ENCODE measurements at places on chromosomes 6 and 20.

DNA sequence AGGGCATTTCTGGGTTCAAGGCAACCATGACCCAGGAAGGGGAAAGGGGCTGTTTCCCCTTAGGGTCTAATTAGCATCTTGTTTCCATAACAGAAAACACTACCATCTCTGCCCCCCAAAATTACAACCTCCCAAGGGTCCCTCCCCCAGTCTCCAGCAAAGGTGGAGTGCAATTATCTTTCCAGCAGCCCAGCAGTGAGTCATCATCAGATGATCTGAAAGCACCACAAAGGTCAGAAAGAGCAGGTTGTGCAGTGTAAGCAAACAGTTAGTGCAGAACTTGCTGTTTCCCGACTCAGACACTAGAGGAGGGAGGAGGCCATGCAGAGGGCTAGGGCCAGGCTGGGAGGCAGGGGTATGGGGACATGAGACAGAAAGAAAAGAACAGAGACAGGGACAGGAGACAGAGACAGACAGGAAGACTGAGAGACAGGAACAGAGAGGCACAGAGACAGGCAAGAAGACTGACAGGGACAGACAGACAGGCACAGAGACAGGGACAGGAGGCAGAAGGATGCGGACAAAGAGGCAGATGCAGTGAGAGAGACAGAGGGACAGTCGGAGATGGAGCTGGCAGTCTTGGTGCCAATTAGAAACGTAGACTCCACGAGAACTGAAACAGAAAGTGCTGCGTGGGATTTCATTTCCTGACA is 62.5 kb downstream of the PYGB start:
- DNase-seq, result no peak

GRCh38 chr6:110689275-110689935 is 125.9 kb downstream of the CDK19 start:
- DNase-seq, result no peak

- no peak for DNase-seq
Measured at GRCh38 chr6:55957961-55958422, 82.6 kb upstream of the BMP5 start.

DNA sequence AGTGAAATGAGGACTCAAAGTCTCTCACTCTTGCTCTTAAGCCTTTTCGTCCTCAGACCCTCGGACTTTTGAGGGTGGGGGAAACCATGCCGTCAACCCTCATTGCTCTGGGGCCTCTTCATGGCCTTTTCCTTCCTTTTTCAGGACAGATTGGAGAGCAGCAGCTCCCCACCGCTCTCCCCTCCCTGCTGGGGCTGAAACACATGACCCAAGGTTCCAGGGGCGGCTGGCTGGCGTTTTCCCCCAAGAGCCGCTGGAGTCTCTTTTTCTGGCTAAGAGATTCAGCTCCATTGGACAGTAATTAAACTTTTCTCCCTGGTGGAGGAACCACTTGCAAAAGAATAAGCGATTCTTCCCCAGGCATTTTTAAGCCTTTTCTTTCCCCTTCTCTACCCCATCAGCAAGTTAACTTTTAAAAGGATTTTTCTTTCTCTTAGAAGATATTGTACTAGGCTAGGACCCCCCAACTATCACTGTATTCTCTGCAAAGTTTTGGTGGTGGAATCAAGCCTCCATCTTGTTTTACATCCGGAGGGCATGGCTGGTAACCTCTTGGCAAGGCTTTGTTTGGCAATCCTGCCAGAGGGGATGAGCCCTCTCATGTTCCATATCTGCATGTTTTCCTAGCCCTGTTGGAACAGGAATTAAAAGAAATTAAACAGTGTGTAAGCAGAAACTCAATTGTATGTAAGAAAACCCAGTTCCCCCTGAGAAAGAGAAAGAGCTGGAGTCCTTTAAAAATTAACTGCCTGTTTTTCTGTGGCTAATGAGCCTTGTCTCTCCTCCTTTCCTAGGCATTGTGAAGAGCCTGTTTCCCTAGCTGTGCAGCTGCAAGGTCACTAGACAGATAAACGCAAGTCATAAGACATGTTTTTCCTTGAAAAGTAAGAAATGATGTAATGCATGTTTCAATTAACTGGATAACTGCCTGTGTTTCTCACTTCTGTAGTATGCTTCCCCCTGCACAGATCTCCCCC is 100.8 kb upstream of the GPR6 start:
- DNase-seq, result no peak

GRCh38 chr20:920311-920710 is 4.2 kb upstream of the ANGPT4 start:
- no peak for DNase-seq

GRCh38 chr6:156776840-156777576 is at the start of gene ARID1B:
Gene ARID1B (plus strand): TSS chr6:156777378. CDS start chr6:156777681, 303 bp downstream.
- peak; percentile 77 for DNase-seq

DNA sequence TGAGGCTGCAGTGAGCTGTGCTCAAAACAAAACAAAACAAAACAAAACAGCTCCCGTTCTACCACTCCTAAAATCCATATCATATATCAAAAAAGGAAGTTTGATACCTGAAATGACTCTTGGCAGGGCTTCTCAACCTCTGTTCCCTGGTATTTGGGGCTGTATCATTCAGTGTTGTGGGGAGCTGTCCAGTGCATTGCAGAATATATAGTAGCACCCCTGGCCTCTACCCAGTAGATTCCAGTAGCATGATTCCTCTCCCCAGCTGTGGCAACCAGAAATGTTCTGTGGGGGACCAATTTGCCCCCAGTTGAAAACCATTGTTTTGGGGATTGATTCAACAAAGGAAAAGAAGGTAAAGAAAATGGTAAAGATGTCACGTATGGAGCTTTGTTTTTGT is 238.9 kb downstream of the PRL start:
- DNase-seq, result no peak

DNA sequence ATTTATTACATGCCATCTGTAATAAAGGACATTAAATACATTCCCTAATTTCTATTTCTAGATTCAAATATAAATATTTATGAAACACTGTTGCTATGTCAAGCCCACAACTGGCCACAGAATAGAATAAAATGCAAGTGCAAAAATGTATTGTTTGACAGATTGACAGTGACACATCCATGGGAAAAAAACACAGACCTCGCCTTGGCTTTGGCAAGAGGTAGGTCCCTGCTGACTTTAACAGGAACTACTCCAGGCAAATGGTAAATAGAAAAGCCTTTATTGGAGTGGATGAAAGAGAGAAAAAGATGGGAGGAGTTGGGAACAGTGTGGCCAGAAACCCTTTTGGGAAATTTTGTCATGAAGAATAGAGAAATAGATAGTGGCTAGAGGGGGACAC is 622.9 kb downstream of the UTRN start:
- DNase-seq, result no peak

- no peak for DNase-seq
Measured at GRCh38 chr6:30265181-30265580, 52.0 kb upstream of the TRIM26 start.

DNA sequence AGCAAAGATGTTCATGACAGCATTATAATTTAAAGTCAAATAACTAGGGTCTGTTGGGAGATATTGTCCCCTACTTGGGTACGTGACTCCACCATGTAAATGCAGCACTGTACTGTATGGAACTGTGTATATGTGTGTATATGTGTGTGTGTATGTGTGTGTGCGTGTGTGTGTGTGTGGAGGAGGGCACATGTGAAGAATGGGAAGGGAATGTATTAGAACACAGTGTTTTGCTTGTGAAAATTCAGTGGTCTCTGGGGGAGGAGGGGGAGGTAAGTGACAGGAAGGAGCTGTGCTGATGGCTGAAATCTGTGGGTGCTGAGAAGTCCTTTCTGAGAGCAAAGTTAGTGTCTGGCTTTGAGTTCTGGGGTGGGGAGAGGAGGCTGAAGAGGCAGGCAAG is 23.9 kb upstream of the VEGFA start:
- DNase-seq, result no peak

GRCh38 chr20:48283470-48284110 is 498.3 kb upstream of the SULF2 start:
- peak; percentile 89 for DNase-seq

- DNase-seq, result peak; percentile 66
Measured at GRCh38 chr6:1554476-1555310, 55.0 kb upstream of the FOXC1 start.

- DNase-seq, result no peak
Measured at GRCh38 chr6:82362144-82362543, 1.5 kb upstream of the TPBG start.

DNA sequence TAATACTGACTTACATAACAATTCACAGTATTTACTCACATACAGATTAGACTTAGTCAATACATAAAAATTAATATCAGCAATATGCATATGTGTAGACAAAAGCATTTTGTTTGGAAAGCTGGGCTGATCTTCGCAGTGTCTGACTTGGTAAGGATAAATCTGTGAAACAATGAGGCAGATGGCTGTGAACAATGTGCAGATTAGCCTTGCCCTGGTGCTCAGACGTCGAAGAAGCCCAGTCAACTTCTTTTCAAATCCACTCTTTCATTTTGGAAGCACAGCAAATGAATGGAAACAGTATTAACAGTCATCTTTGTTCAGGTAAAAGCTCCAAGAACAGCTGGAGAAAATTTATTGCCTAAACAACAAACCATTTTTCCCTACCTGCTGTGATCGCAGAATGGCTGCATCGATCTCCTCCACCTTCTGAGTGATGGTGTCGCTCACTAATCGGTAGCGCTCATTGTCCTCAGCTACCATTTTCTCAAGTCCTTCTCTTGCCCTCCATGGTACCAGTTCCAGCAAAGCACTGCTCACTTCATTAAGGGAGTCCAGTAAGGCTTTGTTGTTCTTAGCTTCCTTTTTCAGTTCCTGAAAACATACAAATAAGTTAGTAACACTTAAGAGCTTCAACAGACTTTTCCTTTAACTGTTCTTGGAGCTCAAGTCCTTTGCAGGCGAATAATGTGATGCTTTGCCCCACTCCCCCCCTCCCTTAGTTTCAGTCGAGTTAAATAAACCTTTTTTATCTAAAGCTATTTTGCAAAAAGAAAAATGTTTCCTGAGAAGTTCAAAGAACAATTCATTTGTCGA is 116.5 kb downstream of the DST start:
- no peak for DNase-seq

DNA sequence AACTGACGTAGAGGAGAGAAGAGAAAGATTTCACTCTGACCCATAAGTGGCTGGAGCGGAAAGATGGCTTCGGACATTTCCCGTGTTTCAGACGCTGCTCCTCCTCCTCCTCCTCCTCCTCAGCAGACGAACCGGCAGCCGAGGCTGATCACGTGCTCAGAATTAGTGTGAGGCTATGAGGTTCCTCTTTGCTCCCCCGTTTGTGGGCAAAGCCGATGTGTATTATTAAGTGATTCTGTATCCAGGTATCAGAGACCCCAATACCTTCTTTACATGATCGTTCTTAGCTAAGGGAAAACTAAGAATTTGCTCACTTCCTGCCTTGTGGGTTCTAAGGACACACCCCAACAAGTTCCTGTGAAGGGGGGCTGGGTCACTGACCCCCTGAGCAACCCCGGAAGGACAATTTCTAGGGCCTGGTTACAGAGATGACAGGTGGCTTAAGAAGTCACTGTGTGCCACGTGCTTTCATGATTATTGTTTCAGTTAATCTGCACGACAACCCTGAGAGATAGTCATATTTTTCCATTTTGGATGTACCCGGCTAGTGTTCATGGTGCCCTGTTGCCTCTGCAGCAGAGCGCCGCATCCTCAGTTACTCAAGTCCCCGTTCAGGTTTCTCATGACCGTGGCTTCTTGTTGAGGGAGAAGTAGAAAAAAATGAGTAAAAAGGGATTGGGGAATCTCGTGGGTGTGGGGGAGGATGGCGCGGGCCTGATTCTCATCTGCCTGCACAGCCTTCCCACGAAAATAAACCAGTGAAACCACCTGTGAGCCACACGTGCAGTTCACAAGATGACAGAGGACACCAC is 671.8 kb downstream of the QKI start:
- DNase-seq, result no peak

GRCh38 chr6:111503194-111503593 is 20.2 kb upstream of the REV3L start:
- no peak for DNase-seq

GRCh38 chr6:161265554-161265953 is 8.3 kb downstream of the AGPAT4 start:
- no peak for DNase-seq

GRCh38 chr6:11491596-11492463 is 45.7 kb upstream of the TMEM170B start:
- no peak for DNase-seq

GRCh38 chr6:72547020-72547419 is 74.8 kb upstream of the KCNQ5 start:
- no peak for DNase-seq

DNA sequence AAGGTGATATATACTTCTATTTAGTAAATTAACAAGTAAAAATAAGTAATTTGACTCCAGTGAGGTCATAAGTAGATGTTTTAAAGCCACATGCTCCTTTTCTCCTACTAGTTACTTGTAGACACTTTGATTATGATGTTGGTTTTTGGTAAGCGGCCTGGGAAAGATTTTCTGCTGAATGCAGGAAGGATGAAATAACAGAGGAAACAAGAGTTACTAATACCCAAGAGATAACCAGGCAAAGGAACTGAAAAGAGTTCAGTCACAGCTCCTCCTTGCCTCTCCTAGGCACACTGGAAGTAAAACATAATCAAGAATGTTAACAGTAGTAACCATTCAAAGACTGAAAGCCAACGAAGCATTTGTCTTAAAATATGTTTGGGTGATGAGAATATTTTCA is 203.3 kb downstream of the RNGTT start:
- DNase-seq, result no peak

- DNase-seq, result no peak
Measured at GRCh38 chr6:11665604-11666326, 112.8 kb downstream of the ADTRP start.

GRCh38 chr20:24798930-24799705 is 150.0 kb upstream of the CST7 start:
- no peak for DNase-seq

- no peak for DNase-seq
Measured at GRCh38 chr20:3874194-3874844, 14.9 kb upstream of the PANK2 start.

- no peak for DNase-seq
Measured at GRCh38 chr6:18263418-18264218, 712 bp downstream of the DEK start.

DNA sequence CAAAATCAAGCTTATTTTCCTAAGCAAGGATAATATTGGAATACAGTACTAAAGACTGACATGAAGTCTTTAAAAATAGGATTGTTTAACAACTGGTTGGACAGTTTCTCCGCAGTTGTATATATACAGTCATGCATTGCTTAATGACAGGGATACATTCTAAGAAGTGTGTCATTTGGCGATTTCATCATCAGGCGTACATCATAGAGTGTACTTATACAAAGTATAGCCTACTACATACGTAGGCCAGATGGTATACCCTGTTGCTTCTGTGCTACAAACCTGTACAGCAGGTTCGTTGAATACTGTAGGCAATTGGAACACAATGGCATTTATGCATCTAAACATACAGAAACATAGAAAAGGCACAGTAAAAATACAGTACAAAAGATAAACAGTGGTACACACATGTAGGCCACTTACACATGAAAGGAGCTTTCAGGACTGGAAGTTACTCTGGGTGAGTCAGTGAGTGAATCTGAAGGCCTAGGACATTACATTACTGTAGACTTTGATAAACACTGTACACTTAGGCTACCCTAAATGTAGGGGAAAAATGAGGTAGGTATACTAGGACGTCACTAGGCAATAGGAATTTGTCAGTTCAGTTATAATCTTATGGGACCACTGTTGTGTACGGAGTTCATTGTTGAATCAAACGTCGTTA is 20.1 kb downstream of the HECA start:
- no peak for DNase-seq

All from head of caudate nucleus (tissue), 42 donors.